ENCODE measurements at places on chromosomes 5 and 9.

DNA sequence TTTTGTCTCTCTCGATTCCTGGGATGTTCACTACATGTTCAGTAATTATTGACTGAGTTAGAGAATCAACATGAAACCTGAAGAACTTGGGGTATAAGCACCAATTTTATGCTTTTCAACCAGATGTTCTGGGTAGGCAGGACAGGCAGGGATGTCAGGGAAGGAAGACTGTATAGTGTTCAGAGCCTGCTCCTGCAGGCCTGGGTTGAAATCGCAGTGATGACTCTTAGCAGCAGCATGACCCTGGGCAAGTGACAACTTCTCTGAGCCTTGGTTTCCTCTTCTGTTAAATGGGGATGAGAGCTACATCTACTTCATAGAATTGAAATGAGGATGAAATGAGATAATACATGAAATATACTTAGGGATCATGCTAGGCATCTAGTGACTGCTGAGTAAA is 29.7 kb upstream of the PANK3 start:
- no peak for DNase-seq

DNA sequence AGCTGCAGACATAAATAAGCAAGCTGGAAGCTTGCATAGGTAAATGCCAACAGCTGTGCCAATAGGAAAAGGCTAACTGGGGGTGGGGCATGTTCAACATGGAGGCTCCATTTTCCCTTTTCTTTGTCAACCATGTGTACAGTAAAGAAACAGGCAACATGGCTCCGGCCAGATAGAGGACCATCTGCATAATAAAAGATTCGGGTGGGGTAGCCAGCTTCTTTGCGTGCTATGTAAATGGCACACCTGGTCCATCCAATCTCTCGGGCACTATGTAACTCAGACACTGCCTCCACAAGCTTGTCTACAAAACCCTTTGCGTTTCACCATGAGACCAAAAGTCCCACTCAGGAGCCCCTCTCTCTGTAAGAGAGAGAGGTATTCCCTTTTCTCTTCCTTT is 41.7 kb upstream of the DENND4C start:
- no peak for DNase-seq

GRCh38 chr5:116370886-116371285 is 203.7 kb downstream of the SEMA6A start:
- no peak for DNase-seq

DNA sequence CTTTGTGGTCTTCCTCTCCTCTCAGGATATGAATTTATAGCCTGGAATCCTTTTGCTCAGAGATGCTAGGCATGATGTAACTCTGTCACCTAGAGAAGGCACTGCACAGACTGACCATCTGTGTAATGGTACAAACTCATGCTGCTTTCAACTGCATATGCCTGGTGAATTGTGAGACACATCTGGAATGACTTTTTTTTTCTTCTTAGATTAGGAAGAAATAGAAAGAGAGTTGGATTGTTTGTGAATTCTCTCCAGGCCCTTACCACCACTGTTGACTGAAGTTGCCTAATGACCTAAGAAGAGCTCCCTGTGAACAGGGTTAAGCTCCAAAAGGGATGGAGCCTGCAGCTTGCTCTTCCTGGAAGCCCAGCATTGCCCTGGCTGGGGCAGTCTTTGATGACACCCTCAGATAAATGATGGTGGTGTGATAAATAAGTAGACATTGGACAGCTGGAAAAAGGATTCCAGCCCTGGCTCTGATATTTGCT is 47.8 kb upstream of the TRIM32 start:
- no peak for DNase-seq

- no peak for DNase-seq
Observed at GRCh38 chr9:17846948-17847655, 268.2 kb downstream of the SH3GL2 start.

DNA sequence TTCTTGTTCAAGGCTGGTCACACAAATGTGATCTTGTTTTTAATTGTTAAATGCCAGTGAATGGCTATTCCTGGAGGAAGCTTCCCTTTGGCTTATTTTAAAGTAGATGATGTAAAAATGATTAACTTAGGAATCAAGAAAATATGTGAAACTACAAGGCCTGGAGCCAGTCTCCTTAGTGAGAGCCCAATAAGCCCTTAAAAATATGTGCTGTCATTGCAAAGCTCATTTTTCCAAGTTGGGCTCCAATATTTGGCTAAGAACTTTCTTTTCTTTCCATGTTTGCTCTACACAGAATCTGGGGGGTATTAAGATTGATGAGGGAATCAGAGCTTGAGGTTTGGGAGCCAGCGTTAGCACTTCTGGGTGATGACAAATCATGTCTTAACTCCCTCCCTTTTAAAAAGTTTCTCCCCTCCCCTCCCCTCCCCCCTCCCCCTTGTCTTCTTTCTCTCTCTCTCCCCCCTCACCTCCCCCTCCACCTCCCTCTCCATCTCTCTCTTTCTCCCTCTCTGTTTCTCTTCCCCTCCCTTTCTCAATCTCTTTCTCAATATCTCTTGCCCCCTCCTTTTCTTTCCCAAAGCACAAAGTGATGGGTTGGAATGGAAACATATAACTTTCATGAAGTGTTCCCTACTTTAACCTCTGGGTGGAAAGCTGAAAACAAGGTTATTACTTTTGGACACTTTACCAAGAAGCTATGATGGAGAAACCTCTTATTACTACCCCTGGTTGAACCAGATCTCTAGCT is 86.0 kb downstream of the FBXL7 start:
- no peak for DNase-seq

DNA sequence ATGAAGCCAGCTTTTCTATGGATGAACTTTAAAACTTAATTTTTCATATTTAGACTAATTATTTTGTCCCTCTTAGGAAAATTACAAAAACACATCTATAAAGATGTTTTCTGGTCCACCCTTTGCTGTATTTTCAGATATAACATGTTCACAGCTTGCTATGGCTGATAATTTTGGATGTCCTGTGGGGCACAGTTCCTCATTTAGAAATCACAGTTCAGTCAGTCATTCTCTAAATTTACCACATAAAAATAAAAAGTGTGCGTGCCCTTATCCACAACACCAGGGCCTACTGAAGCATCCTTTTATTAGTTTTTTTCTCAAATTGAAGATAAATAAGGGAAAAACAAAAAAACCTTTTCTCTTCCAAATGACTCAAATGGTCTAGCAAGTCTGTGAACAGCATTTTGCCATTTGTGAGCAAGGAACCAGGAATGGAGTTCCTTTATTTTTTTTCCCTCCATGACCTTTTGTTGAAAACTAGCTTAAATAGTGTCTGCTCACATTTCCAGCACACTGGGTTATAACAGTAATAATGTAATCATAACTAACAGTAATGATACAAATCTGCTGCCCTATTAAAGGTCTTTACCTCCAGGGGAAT is 87.1 kb downstream of the CEMIP2 start:
- DNase-seq: no peak

DNA sequence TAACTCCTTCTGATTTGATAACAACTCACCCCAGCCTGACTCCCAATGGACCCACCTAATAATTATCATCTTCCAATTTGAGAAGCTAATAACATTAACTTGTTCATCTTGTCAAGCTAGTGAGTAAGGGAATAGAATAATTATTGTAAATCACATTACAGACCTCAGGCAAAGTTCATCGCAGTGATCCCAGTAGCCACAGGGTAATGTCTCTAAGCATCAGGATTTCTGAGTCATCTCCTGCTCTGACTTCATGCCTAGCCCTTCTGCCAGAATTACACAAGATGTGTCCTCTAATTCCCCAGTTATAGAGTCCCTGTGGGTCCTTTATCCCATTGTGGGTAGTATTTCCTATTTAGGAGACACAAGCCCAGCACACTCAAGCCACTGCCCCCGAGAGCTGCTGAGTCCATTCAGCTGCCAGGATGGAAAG is 365.7 kb downstream of the DEPDC1B start:
- DNase-seq: no peak

DNA sequence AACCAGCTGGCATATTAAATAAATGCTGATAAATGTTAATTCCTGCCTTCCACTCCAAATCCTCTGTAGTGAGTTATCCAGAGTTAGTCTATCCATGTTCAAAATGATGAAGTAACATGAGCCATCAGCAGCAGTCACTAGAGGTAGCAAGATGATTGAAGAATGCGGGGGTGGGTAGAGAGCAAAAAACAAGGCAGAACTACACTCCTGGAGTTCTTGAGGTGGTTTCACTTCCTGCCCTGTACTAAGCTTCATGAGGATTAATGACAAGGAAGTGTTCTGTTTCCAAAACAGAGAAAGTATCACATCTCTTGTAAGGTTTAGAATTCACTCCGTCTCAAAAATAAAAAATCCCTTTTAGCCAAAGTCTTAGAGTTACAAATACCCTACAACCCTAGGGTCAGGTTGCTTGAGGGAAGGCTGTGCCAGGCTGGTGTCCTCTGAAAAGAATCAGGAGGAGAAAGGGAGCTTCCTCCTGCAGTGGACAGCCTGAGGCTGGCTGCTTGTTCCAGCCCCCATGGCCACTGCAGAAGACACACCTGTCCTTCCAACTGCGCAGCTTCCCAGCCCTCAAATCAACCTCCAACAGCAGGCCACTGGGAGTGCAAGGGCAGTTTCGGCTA is 180.2 kb downstream of the DENND1A start:
- DNase-seq: no peak

- DNase-seq: no peak
Observed at GRCh38 chr5:22496666-22497065, 356.5 kb downstream of the CDH12 start.

DNA sequence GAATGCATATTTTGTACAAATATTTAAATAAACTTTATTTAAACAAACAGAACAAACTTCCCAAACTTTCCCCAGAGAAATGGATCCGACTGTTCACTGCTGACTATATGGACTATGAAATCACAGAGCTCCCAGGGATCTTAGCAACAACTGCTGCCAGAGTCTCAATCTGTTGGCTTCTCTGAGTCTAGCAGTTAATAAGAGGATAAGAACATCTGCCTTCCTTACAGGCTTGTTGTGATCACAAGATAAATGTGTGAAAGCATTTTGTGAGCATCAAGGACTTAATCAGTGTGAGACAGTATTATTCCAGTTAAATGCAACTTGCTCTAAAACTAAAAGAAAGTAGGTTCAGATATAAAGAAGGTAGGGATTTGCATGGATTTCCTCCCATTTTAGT is 31.4 kb upstream of the MYOT start:
- no peak for DNase-seq
